ENCODE measurements at places on chromosomes 4 and X. TPM values are rescaled to one million over a fixed set of nuclear protein-coding genes. Genes with fewer than 3 reads are reported as not detected.

The CWH43 gene
- total RNA-seq, result not detected

The DNAJB14 gene
- total RNA-seq, result 40.0 TPM

The FBXW7 gene
- 35.1 TPM for total RNA-seq

The CHIC1 gene
- total RNA-seq, result 4.4 TPM

The SOX3 gene
- not detected for total RNA-seq

The RNF175 gene
- not detected for total RNA-seq

The SMPX gene
- not detected for total RNA-seq

The ATP11C gene
- 27.0 TPM for total RNA-seq

The PPEF2 gene
- 0.11 TPM for total RNA-seq

The IQCM gene
- not detected for total RNA-seq

The TRIM60 gene
- not detected for total RNA-seq

The CFAP99 gene
- not detected for total RNA-seq

The TCP11X2 gene
- total RNA-seq, result not detected

The XAGE1B gene
- total RNA-seq, result not detected

The SSX2B gene
- total RNA-seq, result not detected

The RASGEF1B gene
- total RNA-seq, result 6.2 TPM

The CXCL8 gene
- 0.18 TPM for total RNA-seq

The PLAC8 gene
- 101 TPM for total RNA-seq

The TEX13D gene
- not detected for total RNA-seq

The NRK gene
- total RNA-seq, result not detected

The HGFAC gene
- not detected for total RNA-seq

The C1QTNF7 gene
- not detected for total RNA-seq

The ARMCX2 gene
- total RNA-seq, result 19.4 TPM

The SLC2A9 gene
- 0.54 TPM for total RNA-seq

The AWAT2 gene
- not detected for total RNA-seq

The NDP gene
- total RNA-seq, result not detected

The TLR6 gene
- 1.6 TPM for total RNA-seq

The CPXCR1 gene
- not detected for total RNA-seq

The RAB41 gene
- not detected for total RNA-seq

The KLHL4 gene
- total RNA-seq, result not detected

The CTSO gene
- 3.4 TPM for total RNA-seq

The TLR10 gene
- 0.22 TPM for total RNA-seq
